GM04503 (cell line): ENCODE measurements at places on chromosomes 11 and 22.

GRCh38 chr11:66976925-66977324, 1.8 kb downstream of the C11orf86 start:
- no peak for DNase-seq

- DNase-seq = no peak
Measured at GRCh38 chr11:106178361-106178760, 100.9 kb downstream of the AASDHPPT start.

- DNase-seq = no peak
Measured at GRCh38 chr11:7321473-7322450, 70.1 kb downstream of the SYT9 start.

DNA sequence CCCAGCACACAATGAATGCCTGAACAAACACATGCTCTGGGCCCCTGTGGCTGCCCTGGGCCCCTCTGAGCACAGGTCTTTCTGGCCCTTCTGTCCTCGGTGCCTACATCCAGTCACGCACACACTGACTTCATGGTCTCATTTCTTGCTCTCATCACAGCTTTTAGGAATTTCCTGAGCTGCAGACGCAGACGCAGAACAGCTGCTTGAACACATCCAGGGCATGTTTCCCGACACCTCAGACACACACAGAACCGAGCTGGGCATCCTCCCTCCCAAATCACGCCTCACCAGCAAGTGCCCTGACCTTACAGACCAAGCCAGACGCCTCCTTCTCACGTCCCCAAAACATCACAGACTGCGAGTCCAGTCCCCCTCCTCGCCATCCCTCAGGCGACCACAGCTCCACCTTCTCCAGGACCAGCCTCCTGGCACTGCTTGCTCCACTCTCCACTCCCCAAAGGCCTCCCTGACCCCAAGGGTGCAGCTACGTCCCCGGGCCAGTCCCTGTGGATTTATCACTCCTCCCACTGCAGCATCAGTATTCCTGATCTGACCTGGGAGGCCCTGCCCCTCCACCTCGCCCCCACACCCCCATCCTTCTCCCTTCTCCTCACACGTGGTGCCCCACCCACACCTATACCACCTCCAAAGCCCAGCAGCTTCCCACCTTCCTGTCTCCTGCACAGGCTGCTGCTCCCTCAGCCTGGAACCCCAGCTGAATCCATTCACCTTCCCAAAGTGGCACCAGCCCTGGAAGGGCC, 12.9 kb downstream of the SIRT3 start:
- no peak for DNase-seq

DNA sequence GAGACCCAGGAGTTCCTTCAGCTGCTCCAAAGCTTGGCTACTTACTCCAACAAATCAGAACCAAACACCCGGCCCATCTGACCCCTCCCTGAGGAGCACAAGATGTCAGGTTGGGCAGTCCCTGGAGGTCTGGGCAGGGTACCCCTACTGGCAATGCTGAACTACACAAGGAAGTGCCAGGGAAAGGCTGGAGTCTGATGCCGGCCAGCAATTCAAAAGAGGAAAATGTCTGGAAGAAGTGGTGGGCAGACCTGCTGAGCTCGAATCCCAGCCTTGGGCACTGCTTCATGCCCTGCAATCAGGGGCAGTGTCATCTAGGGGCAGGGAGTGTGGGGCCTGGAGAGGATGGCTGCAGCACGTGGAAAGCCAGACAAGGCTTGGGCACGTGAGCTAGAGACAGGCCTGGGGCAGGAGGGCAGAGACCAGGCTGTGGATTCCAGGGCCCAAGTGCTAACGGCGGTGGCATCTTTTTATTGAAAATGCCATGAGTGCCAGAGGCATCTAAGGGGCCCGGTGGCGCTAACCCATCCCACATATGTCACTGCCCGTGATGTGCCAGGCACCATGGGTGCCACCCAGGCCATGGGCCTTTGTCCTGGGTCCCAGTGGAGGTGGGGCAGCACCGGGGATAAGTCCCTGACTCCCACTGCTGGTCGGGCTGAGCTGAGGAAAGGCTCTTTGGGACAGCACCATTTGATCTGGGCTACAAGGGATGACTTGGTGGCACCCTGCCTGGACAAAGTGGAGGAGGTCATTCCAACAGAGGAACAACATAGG, 97.9 kb upstream of the PITPNB start:
- DNase-seq = no peak

DNA sequence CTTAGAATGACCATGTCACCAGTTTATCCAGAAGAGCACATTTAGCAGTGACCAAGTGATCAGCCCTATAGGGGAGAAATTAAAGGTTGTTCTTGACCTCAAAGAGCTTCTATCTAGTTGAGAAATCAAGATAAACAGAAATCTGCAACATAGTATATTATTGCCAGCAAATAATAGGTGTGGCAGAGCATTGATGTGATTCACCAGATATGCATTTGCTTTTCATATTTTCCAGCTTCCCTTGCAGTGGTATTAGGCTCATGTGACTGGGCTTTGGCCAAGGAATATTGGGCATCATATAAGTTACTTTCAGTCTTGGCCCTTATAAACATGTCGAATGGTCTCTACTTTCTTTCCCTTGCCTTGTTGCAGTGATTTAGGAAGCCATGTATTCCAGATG, 34.5 kb downstream of the COMMD9 start:
- DNase-seq = no peak

GRCh38 chr11:128524172-128524571, 63.2 kb downstream of the ETS1 start:
- no peak for DNase-seq

DNA sequence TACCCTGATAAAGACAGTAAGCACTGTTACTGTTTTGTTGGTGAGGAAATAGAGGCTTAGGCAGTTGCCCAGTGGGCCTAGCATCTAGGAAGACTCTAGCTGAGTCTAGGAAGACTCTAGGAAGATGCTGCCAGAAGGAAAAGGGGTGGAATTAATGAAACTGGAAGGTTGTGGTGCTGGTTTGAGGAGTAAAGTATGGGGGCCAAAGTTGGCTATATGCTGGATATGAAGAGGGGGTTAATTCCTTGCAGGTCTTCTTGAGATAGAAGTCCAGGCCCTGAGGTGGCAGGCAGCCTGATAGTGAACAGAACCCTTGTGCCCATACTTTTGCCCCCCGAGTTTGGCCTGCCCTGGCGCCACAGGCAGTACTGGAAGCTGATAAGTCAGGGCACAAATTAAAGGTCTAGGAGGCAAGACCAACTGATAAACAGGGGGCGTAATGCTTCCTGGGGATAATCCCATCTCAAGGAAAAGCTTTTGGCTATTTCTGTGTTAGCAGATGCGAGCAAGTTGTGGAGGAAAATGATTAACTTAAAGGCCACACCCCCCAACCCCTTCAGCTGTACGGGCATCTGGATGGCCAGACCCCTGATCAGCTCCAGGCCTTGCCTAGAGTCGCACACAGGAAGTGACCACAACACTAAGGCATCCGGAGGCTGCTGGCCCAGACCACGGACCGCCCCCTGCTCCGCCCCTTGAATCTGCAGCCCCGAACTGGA, 3.1 kb downstream of the ILK start:
- DNase-seq = no peak
